ENCODE measurements at places on chromosomes 4 and X.

GRCh38 chrX:29728639-29729038, 486.7 kb upstream of the MAGEB2 start:
- DNase-seq: no peak

- DNase-seq: no peak
Observed at GRCh38 chrX:50747471-50747900, 66.5 kb downstream of the SHROOM4 start.

DNA sequence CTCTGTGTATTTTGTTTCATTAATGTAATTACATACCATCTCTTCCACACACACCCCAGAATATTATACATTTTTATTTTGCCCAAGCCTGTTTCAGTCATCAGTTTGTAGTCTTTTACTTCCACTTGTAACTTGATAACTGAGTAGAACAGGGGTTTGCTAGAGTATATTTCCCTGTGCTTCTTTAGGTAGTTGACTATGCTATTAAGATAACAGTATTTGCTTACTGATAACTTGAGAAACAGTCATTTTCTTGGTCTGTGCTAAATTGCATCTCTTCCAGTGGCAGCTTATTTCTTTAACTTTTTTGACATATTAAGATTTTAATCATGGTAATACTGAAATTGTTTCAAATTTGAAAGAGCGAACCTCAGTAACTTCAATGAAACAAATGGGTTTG, 7.0 kb upstream of the XK start:
- DNase-seq: no peak

DNA sequence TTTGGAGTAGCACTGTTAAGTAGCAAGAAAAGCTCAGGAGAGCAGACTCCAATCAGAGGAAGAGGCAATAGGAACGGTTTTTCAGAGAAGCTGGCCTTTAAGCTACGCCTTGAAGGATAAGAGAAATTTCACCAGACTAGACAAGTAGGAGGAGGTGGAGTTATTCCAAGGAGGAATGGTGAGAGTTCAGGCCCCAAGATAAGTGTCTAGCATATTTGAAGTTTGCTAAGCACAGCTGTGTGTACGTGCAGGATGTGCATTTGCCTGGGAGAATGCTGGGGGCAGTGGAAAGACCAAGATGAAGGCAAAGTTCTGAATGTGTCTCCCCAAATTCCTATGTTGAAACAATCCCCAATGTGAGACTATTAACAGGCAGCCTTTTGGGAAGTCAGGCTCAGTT, 91.6 kb downstream of the SOWAHB start:
- DNase-seq: no peak

- DNase-seq: no peak
Observed at GRCh38 chr4:117825600-117825999, 208.7 kb upstream of the NDST3 start.

DNA sequence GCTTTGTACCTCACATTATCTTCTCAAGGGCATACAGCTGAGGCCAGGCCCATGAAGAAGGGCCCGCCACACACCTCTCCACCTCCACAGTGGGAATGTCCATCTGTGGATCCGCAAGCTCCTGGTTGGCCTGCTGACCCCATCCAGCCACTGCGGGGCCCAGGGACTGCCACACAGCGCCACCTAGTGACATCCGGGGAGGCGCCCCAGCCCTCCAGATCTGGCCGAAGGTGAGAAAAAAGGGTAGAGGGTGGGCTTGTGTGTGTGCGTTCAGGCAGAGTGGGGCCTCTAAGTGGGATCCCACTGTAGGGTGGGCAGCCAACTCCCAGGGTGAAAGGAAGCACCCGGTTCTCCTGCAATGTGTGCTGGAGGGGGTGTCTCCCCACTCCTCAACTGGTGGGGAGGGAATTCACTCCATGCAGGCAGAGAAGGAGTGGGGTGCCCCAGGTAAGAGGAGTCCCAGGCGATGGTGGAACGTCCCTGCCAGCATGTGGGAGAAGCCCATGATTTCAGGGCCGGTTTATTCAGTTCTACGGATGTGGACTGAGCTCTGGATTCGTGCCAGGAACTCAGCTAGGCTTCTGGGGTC, 117.3 kb downstream of the ENPP6 start:
- DNase-seq: no peak

DNA sequence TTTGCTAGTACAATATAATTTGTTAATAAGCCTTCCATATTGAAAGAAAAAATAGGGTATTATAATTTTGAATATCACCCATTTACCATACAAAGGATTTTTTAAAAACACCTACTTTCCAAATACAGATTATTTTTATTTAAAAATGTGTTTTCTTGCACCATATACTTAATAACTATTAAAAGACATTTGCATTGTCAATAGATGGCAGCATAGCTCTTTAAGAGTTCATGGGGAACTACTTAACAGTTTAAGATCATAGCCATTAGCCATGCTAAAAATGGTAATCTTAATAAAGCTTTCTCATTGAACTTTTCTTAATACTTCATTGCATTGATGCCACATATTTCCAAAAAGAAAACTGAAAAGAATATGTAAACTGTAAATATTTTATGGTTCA, 1995.9 kb downstream of the C4orf33 start:
- DNase-seq: no peak

- DNase-seq: no peak
Observed at GRCh38 chrX:149060921-149061320, 444.2 kb downstream of the IDS start.

GRCh38 chr4:38416450-38417014, 247.5 kb upstream of the KLF3 start:
- DNase-seq: no peak

DNA sequence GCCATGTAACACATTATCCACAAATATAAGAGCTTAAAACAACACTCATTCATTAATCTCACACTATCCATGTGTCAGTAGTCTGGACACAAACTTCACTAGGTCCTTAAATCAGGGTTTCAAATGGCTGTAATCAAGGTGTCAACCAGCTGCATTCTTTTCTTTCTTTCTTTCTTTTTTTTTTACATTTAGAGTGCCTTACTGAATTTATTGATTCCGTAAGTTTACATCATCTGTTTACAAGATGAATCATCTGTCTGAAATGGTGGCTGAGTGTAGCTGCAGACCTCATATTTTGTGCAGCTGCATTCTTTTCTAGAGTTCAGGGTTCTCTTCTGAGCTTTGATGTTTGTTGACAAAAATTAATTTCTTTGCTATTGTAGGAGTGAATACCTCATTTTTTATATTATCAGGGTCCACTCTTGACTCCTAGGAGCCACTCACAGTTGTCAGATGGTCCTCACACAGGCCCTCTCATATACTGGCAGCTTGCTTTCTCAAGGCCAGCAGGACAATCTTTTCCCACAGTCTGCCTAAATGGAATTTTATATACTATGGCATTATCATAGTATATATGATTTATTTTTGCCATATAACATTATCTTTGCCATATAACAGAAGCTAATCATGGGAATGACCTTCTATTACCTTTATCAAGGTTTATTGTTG, 37.8 kb downstream of the SPOCK3 start:
- no peak for DNase-seq

GRCh38 chr4:2290488-2290887, 28.6 kb upstream of the MXD4 start:
- no peak for DNase-seq

DNA sequence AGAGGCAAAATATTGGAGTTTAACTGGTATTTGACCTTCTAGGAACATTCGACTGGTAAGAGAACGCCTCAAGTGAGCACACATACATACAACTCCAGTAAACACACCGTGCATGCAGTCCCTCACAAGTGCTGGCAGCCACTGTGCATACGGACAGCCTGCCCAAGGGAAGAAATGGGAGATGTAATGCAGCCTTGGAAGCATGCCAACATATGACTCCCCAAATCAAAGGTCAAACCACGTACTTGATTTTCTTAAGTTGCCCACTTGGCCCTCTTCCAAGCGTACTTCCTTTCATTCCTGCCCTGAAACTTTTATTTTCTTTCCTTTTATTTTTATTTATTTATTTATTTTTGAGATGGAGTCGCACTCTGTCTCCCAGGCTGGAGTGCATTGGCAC, 206.6 kb downstream of the SPRY1 start:
- DNase-seq: no peak
